ENCODE measurements at places on chromosomes 5 and 9.

DNA sequence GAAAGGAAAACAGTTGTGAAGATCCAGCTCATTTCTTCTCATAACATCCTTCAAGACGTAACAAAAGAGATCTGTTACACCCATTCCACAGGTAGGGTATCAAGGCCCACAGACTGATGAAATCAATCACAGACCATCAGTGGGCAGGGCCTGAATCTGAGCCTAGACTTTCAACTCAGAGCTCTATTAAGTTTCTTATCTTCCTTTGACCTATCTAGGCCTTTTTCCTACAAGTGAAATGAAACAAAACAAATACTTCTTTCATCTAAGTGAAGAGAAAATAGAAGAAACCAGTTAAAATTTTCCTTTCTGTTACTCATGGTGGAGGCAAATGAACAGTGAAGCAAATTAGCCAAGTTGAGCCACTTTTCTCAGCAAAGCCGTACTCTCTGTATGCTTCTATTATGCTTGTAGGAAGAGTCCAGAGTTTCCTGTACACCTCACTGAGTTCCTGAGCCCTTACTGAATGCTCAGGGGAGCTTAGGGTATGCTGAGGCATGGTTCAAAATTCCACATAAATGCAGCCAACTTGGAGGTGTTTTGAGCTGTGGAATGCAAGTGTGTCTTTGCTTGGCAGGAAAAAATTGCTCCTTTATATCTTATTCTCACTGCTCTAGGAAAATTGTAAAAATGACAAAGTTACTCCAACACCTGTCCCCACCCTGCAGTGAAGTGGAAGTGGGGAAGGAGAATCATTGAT is 91.9 kb downstream of the FEM1C start:
- DNase-seq, result no peak

DNA sequence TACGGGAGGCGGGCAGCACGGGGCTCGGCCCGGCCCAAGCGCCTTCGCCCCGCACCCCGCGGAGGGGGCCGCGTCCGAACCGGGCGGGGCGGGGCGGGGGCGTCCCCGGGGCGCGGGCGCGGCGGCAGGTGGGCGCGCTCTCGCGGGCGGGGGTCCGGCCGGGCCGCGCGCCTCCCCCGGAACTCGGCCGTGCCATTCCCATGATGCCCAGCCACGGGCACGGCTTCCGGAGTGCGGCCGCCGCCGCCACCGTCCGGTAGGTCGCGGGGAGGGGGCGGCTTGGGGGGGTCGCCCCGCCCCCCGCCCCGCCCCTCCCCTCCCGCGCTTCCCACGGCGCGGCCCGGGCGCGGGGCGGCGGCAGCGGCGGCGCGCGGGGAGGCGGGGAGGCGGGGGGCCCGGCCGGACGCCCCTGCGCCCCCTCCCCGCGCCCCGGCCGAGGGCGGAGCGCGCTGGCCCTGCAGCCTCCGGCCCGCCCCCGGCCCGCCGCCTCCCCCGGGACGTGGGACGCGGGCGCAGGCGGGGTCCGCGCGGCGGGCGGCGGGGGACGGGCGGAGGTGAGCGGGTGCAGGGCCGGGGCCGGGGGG is at the start of gene PPP1R26:
Gene PPP1R26, plus strand, starts transcription at position 314 of the 584 bp plus-strand sequence. CDS start 4,729 bp downstream, outside the sequence.
- no peak for DNase-seq

- no peak for DNase-seq
These were observed 365.1 kb upstream of the TRPC7 start for GRCh38 chr5:136730426-136730825.

DNA sequence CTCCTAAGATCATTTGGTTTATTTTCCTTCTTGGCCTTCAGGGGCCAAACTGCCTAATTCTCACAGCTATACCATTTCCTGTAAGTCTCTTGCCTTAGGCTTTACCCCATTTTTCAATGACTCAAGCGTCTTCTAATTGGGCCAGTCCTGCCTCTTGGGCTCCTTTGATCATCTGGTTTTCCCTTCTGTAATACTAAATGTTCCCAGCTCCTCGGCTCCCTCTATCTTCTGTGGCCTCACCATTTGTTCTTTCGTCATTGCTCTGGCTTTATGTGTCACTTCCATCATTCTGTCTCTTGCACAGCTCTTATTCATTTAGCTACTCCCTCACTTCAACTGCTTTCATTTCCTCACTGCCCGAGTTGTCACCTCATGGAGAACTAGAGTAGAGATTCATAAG is 14.5 kb upstream of the SPINK7 start:
- DNase-seq, result no peak

GRCh38 chr5:53965459-53965858 is 344.9 kb downstream of the ARL15 start:
- no peak for DNase-seq

DNA sequence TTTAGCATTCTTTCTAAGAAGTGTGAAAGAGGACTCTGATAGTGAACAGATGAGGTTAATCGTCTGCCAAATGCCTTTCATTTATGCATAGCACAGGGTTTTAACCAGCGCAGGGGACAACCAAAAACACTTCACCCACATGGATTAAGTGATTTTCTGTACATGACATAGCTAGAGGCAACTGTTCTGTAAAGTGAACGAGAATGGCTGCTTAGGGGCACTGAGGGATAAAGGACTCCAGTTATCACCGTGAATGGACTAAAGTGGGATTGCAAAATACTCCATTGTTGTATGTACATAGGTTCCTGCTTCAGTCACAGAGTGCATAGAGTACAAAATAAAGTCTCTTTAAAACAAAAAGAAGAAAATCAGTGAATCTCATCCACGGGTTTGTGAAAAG is 456.8 kb downstream of the DMAC1 start:
- no peak for DNase-seq

- DNase-seq, result no peak
These were observed 5.6 kb downstream of the PTCD2 start for GRCh38 chr5:72325566-72326305.

- DNase-seq, result no peak
These were observed 25.7 kb upstream of the RFK start for GRCh38 chr9:76419782-76420380.

- DNase-seq, result no peak
These were observed 10.4 kb upstream of the SLC45A2 start for GRCh38 chr5:33994845-33995244.
